BE2C (cell line): ENCODE measurements at places on chromosomes 13 and 19.

- peak; percentile 72 for DNase-seq
Measured at GRCh38 chr19:8506402-8506957, 4.0 kb upstream of the PRAM1 start.

- DNase-seq, result no peak
Measured at GRCh38 chr13:50740052-50740741, 103.3 kb downstream of the DLEU7 start.

DNA sequence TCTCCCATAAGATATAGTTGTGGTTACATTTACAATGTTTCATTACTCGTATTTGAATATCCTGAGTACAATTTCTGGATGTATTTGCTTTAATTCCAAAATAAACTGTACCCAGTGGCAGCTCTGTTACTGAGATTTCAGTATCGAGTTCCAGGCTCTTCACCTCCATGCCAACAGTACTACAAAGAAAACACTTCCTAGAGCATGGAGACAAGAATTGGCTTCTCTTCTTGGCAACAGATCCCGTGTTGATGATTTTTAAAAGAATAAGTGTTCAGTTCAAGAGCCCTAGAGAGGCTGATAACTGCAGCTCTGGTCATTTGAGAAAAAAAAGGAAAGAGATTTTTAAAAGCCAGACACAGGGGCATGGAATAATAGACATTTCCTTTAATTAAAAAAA lies 302.8 kb downstream of the EFNB2 start:
- no peak for DNase-seq

GRCh38 chr19:10828981-10829821 lies 6.8 kb downstream of the TMED1 start:
- no peak for DNase-seq

DNA sequence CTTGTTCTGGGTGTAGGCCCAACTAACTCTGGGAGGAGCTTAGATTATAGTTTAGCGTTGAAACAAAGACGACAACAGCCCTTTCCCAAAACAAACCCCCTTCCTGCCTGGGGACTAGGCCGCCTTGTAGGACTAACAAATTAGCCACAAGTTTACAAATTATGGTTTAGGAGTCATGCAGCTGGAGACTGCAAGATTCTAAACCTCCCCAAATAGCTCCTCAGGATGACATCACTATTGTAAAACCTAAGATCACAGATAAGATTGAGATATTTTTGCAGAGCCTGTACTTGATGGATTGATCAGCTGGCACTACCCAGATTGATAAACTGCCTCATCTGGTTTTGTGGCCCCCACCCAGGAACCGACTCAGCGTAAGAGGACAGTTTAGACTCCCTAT lies 2.3 kb upstream of the SLC25A15 start:
- no peak for DNase-seq

- no peak for DNase-seq
Measured at GRCh38 chr13:27120811-27121210, 50.8 kb downstream of the USP12 start.

DNA sequence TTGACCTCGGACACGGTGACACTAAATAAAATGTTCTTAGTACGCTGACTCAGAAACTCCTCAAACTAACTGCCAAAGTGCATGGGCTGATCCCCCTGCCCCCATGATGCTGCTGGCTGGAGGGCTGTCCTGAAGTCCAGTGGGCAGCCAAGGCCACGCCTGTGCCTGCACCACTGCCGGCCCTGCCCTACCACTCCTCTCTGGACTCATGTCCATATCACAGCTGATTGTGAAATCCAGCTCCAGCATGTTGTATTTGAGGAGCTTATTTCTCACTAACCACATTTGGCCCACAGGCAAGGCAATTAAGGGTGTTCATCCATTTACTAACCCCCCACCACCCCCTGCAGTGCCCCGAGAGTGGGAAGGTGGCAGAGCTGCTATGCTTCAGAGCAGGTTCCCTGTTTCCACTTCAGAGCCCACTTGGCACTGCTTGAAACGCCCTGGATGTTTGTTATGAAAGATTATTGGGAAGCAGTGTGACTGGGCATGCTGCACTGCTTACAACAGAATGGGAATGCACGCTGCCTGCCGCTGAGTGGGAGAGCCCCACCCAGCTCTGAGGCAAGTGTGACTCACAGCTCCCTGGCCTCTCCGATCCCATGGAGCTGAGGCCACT lies 114.0 kb downstream of the UQCRFS1 start:
- no peak for DNase-seq

DNA sequence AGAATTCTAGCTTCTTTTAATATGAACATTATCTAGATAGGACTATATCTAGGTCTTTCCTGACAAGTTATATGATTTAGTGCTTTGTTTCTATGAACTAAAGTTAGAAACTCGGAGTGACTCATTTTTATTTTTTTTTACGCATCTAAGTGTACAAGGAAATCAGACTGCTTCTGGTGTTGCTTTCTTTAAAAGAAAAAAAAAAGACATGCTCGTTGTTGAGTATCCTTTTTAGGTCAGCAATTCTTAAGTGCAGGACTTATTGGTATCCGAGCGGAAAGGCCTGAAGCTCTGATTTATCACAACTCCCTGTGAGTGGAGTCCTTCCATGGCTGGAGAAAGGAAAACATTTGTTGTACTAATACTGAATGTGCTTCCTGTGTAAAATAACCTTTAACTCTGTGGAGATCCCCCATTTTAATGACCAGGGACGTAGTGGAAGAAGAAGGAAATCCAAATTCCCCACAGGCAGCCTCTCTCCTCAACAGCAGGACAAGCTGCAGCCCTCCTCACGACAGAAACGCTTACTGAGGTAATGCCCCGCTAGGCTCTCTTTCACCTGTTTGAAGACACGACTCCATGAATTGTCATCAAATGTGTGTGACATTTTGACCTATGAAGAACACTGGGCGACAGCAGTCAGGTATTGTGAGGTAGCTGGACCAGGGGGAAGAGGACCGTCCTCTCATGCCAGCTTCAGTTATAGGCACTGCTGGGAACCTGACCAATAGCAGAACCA lies 17.9 kb upstream of the POMP start:
- DNase-seq, result no peak

DNA sequence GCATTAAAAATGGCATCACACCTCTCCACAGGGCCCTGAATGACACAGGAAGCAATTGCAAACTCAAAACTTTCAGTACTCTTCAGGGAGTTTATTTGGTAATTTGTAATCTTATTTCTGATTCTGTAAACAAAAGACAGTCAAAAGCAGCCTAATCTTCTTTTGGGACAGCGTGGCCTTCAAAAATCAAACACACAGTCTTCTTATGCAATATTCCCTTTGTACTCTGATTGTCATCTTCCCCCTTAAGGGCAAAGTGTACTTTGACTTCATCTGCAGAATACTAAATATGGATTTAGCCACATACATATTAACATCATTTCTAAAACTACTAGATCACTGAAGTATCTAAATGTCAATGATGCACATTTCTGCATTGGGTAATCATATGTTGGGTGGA lies 322.0 kb downstream of the MZT1 start:
- DNase-seq, result no peak

- DNase-seq, result no peak
Measured at GRCh38 chr13:76733671-76734070, 152.5 kb downstream of the KCTD12 start.

DNA sequence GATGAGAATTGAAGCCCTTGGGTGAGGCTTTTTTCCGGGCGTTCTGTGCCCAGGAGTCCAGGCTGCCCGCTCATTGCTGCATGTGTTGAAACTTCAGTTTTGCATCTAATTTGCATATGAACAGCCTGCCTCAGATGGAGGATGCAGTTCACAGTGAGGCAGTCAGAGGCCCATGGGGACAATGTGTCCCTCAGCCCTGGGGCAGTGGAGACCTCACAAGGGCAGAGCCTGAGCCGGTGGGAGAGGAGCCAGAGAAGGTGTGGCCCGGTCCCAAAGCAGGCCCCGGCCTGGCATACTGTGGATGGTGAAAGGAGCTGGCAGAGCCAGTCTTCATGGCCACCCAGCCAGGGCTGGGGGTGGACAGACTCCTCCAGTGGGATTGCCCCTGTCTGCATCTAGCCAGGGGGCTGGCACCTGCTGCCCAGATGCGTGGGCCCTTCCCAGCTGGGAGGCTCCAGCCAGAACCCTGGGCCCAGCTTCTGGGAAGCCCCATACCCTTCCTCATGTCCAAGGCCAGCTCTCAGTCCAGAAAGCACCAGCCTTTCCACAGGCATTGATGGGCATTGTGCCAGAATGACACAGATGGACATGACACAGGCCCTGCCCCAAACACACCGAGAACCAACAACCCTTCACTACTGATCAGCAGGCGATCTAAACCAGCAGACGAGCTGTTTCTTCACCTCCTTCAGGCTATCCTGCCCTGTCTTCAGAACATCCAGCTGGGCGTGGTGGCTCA lies 32.9 kb upstream of the KCTD15 start:
- DNase-seq, result peak; percentile 76

DNA sequence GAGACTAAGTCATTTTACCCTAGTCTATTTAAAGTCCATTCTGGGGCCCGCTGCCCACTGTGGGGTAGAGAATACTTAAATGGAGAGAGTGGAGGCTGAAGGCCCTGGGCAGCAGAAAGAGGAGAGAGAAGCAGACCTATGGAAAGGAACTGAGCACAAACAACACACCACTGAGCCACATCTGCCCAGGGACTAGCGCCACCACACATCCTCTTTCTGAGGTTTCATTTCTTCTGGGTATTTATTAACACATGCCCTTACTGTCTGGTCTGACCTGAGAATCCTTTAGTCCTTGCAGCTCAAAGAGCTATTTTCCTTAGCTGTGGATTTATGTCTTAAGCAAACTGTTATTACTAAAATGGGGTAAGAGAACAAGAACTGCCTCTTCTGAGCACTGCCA lies 154.0 kb downstream of the NALCN start:
- no peak for DNase-seq

- DNase-seq, result no peak
Measured at GRCh38 chr13:85663856-85664255, 135.4 kb downstream of the SLITRK6 start.

DNA sequence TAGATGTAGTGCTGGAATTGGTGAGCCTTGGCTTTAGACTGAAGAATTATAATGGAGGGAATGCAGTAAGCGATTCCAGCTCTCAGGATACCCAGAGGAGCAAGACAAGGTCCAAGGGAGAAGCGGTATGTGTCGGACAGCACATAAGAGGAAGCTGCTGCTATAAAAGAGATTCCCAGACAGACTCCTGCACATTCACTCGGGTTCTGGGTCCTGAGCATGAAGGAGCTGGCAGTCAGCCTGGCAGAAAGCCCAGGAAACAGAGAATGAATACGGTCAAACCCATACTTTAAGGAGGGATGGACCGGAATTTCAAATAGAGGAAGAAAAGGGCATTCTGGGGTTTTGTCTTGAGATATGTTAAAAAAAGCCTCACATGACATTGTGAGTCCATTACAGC lies 308.3 kb downstream of the DNAJC15 start:
- no peak for DNase-seq

- no peak for DNase-seq
Measured at GRCh38 chr19:57706346-57706745, 2.7 kb downstream of the ZNF154 start.

DNA sequence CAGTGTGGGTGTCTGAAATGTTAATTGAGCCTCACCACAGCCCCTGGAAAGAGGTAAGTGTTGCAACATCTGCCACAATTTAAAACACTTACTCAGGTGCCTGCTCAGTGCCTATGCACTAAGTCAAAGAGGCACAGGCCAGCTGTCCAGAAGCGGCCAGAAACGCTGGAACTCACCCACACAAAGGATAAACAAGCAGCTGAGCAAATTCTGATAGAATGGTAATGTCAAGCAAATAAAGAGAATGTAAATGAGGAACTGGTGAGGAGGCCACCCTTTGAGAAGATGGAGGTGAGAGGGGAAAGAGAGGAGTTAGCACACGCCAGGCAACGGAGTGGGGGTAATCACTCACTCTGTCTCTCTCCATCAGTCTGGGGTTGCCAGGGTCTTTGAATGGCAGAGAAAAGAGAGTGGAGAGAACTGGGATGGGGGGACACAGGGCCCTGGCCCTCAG lies 67.7 kb upstream of the SERP2 start:
- no peak for DNase-seq

DNA sequence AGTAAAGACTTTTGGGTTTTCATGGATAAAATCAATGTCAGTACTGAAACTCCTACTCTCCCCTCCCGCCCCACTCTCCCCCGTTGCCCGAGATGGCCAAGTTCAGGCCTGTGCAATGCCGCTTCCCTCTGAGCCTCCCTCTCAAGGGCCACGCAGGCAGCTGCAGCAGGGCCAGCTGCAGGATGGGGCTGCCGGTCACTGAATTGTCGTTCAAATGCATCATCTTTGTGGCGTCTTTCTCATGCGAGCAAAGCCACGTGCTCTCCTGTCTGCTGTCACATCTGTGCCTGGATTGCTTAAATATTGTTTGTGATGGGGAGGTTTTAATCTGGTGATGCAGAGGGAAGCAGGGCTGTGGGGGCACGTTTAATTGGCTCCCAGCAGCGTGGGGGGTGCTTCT lies 26.6 kb downstream of the SHISA2 start:
- DNase-seq, result no peak

DNA sequence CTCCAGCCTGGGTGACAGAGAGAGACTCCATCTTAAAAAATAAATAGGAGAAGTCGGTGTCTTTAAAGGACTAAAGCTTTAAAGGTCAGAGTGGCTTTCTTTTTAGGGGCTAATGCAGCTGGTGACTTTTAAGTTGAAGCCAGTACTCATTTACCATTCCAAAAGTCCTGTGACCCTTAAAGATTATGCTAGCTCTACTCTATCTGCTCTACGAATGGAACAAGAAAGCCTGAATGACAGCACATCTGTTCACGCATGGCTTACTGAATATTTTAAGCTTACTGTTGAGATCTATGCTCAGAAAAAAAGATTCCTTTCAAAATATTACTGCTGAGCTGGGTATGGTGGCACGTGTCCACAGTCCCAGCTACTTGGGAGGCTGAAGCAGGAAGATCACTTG lies 16.4 kb downstream of the TDRD12 start:
- no peak for DNase-seq

DNA sequence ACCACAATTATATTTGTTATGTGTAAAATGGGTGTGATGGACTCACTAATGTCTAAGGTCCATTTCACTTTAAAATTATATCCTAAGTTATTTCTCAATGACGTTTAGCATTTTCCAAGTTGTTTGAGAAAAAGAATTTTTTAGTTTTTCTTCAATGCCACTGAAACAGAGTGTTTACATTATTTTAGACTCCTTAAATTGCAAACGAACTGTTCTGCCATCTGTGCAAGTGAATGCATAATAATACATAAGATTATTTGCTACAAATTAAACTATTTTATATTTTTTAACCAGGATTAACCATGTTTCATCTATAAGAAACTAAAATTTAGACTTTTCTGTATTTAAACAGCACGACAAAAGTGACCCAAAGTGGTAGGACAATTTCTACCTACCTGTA lies 425.4 kb downstream of the NDFIP2 start:
- DNase-seq, result no peak

DNA sequence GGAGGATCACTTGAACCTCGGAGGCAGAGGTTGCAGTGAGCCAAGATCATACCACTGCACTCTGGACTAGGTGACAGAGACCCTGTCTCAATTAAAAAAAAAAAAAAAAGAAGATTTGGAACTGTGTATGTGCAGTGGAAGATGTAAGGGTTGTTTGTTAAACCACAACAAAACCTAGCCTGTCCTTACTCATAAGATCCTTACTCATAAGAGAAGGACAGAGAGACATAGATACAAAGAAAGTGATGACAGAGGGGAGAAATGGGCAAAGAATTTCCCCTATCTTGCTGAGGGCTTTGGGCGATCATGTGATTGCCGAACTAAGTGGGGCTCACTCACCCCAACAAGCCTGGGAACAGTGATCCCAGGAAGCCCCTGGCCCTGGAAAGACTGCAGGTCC lies 7.9 kb downstream of the ITPKC start:
- DNase-seq, result no peak
